ENCODE measurements at places on chromosomes 6 and 20.

- no peak for DNase-seq
Measured at GRCh38 chr6:119428633-119429032, 79.1 kb upstream of the MAN1A1 start.

DNA sequence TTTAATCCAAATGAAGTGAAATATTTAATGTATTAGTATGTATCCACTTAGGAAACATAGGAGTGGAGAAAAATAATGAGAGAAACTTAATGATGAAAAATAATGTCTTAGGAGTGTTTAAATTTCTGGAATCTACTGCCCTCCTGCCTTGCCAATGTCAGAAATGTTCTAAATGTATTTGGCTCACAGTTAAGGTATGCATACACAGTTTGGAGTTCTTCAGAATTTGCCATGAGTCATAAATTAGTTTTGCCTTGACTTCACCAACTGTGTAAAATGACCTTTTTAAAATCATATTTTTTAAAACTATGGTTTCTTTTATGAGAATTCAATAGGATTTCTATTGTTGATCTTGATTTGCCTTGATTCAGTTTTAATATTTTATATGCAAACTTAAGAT, 191.7 kb upstream of the HSF2 start:
- no peak for DNase-seq

- DNase-seq = no peak
Measured at GRCh38 chr6:138492871-138493270, 6.4 kb downstream of the NHSL1 start.

DNA sequence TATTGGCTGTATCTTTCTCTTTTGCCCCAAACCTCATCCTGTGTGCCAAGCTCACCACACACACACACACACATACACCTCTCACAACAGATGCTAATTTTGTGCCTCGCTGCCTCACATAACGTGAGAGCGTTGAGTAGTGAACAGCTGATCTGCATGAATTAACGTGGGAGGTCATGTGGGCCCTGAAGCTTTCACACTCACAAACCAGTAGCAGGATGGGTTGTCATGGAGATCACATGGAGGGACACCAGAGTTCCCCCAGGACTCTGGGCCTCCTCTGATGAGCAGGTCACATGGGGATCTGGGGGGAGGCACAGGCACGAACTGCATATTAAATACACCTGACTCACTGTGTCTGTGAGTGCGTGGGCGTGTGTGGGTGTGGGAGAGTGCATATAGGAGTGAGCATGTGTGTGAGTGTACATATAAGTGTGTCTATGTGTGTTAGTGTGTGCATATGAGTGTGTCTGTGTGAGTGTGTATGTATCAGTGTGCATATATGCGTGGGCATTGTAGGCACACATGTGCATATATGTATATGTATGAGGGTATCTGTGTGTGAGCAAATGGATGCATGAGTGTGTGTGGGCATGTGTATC, 62.7 kb upstream of the SULF2 start:
- no peak for DNase-seq

DNA sequence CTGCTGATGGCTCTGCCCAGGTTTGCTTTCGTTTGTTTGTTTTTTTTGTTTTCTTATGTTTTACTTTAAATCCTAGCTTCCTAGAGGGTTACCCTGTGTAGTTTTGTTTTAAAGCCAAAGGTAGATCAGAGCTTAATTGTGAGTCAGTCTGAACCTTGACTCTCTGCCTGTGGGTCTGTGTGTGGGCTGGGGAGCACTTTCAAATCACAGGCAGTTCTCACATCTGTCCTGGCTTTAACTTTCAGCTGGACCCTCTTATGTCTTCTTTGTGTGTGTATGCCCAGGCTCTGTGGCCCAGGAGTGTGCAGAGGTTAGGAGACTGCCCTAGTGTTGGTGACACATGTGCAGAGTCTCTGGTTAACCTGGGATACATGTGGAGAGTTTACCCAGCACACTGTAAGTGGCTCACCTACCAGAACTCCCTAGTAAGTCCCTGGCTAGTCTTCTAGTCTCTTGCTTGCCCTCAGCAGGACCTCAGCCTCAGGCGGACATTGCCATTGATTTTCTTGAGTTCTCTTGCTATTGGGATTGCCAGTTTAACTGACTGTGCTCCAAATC, 19.0 kb downstream of the HIVEP1 start:
- no peak for DNase-seq

GRCh38 chr6:95690328-95690727, 113.0 kb downstream of the MANEA start:
- DNase-seq = no peak

GRCh38 chr6:139060332-139060731, 31.8 kb downstream of the ABRACL start:
- DNase-seq = no peak

DNA sequence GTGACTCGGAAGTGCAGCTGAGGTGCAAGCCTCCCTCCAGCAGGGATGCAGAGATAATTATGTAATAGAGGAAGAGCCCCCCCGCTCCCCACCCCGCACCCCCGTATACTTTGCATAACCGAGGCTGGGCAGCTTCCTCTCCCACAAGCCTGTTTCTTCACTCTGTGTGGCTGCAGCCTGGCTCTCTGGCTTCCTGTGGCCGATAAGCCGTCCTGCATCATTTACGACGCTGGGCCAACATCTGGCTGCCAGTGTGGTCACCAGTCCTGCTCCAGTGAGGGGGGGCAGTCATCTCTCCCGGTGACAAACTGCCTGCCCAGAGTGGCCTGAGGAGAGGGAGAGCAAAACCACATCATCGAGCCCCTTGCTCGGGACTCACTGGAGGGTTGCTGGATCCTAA, 59.2 kb downstream of the RBM38 start:
- DNase-seq = no peak

DNA sequence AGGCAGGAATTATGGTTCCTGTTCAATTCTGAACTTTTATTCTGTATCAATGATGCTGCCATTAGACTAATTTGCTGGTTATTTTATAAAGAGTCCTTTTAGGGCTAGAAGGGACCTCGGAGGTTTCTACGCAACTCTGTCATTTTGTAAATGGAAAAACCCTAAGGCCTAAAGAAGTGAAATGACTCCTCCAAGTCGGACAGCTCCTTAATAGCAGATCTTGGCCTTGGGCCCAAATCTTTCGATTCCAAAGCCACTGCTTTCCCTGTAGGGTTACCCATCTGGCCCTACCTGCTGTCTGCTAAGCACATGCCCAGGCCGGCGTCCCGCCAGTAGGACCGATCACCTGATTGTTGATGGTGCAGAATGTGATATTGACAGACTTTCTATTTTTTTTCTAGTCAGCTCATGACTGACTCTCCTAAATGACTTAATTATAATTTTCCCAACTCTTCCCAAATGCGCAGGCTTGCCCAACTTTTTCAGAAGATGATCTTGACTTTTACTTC, 40.2 kb downstream of the PLEKHG1 start:
- no peak for DNase-seq

- DNase-seq = no peak
Measured at GRCh38 chr20:15320941-15321340, 983.5 kb upstream of the FLRT3 start.

Data from CD4-positive, alpha-beta T cell treated with Interleukin-6 at 100 ng/mL for 8 hours (primary cell).